ENCODE measurements at places on chromosomes 7 and 10.

DNA sequence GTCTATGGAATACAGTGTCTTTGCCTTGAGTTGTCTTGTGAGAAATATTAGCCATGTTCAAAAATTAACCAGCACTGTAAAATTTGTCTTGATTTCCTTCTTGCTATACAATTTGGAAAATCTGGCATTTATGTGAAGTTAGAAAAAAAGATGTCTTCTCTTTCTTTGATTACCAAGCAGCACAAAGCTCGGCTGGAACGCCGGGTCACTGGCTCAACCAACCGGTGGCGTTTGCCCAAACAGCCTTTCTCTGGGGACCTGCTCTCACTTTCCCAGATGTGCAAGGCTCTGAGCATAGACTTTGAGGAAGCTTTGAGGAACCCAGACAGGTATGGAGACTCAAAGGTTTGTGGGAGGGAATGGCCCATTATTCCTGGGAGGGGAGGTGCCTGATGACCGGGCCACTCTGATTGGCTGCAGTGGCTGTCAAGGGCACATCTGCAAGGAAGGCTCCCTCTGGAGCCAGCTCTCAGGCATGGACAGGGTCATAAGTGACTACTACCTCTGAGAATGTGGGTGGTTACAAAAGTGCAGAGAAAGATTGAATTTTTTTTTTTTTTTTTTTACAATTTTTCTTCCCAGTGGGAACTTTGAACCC, 5.6 kb downstream of the BTBD16 start:
- no peak for DNase-seq

DNA sequence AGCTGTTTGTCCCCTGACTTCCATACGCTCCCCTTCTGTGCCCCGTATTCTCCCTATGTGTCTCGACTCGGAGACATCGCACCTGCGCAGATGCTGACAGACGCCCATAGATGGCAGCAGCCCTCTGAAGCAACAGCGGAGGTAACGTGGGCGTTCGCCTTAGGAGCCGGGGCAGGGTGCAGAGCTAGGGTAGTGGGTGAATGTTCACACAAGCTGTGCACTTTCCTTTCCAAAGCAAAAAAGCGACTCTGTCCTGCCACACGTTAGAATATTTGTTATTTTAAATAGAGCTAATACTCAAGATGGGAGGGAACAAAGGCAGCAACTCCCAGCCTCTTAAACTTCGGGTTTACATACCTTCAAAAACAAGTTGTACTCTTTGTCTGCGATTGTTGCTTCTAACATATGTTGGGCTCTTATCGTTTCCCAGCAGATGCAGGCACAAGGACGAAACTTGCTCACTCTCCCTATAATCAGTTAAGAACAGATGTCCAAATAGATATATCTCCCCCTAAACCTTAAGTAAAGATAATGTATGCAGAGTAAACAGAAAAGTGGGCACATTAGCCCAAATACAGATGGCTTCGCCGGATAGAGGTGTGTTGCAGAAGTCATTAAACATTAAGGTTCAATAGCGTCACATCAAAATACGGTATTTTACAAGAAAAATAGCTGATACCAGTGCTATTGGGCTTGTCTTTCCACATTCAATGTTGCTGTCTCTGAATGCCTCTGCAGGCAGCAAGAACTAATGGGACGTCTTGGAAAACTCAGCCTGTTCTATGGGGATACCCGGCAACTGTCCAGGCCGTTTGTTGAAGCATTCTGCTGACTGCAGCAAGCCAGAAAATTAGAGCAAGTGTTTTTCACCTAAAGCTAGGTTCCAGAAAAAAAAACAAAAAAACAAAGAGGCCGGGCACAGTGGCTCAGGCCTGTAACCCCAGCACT, 340.3 kb upstream of the PRKCQ start:
- no peak for DNase-seq

- peak; percentile 46 for DNase-seq
These were observed 633.4 kb upstream of the COBL start for GRCh38 chr7:51949726-51950644.

DNA sequence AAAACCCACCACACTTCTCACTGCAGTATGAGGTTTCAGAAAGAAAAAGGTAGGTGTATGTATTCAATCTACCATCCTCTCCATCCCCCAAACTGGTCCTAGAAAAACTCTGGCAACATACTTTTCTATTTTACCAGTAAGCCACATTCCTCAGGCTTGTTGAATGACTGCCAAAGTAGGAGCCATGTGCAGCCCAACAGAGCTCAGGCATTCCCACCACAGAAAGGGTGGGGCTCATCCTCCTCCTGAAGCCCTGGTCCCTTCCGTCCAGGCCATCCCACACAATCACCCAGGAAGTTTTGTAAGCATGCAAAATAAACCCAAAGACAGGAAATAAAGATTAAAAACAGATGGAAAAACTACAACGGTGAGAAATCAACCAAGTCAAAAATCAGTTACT, 57.2 kb downstream of the MAD1L1 start:
- no peak for DNase-seq

DNA sequence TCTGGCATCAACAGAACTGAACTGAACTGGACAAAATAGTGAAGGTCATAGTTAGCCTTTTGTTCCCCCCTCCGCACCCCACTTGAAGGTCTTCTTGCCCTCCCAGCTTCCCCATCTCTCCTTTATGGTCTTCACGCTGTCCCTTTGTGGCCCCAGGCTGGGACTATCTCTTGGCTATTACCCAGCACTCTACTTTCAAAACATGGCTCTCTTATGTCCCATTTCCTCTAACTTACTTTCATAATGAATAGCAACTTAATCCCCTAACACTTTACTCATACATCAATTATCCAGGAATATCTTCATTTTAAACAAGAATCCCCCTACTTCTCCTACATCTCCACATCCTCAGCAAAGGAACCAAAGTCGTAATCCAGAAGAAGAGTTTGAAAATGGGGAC, 135.3 kb upstream of the ITGB1 start:
- no peak for DNase-seq

DNA sequence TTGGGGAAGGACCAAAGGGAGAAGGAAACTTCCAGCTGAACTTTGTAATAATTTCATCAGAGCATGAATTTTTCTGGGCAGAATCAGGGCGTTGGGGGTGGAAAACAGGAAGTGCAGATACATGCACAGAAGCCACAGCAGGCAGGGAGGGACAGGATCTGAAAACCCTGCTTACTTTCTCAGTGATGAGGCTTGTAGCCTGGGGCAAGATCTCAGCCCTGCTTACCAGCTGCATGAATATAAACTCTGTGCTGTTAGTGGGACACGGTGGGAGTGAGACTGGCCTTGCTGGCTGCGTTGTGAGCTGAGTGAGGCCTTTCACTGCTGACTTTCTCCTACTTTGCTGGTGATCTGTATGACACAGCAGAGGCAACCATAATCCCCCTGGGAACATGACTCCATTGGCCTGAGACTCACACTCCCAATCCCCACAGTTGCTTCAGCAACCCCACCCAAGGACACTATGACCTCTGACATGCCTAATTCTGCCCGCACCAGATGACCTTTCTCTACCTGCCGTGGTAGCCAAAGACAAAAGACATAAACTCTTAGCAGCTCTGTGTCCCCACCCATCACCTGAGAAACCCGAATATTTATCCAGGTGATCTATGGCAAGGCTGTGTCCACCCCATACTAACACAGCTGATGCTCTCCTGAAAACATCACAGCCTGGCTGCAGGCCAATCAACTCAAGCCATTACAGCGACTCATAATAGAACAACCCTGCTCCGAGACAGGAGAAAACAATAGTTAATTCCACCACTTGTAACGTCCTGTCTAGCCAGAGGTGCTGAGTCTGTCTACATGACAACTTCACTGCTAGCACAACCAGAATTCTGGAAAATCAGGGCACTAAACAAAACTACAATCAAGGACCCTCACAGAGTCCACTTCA, 190.7 kb upstream of the CHRM2 start:
- no peak for DNase-seq

GRCh38 chr7:34038816-34039470, 133.6 kb downstream of the BMPER start:
- no peak for DNase-seq

GRCh38 chr7:13603661-13604060, 385.8 kb downstream of the ETV1 start:
- DNase-seq, result no peak

DNA sequence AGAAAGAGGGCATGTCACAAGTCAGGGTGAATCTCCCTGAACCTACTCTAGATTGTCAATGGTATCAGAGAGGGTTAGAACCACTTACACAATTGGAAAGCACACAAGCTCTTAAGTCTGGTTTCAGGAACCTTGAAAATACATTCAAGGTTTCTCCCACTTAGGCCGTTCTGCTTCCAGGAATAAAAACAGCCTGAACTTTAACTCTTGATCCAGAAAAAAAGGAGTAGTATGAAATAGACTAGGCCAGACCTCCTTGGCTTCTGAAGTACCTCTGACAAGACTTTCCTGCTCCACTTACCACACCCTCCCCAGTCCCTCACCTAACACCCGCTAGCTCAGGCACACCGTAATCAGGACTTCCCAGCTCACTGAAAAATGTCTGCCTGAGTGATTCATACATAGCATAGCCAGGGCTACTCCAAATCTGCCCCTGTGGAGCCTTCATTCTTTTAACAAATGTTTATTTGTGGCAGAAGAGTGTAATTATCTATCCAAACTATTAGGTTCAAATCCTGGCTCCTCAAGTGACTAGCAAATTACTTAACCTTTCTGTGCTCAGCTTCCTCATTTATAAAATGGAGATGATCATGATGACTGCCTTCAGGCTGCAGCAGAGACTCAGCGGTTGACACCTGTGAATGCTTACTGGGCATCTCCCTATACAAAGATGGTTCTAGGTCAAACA, 30.3 kb upstream of the IL6 start:
- DNase-seq, result no peak

DNA sequence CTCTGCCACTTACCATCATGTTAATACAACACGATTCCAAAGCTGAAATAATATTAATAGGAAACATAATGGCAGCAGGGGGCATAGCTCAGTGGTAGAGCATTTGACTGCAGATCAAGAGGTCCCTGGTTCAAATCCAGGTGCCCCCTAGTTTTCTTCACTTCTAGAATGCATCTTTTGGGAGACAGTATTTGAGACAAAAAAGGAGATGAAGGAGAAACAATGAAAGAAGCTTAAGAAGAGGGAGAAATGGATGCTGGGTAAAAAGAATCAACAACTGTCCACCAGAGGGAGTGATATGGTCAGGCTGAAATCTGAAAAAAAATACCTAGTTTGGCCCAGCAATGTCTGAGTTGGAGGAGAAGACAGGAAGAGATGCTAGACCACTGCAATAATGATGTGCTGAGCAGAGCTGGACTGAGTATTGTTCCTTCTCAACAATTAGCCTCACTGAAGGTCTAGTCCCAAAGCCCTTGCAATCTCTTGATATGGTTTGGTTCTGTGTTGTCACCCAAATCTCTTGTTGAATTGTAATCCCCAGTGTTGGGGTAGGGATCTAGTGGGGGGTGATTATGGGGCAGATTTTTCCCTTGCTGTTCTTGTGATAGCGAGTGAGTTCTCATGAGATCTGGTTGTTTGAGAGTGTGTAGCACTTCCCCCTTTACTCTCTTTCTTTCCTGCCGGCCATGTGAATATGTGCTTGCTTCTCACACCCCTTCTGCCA, 48.3 kb downstream of the ZNF783 start:
- DNase-seq, result peak; percentile 3

- DNase-seq, result peak; percentile 24
These were observed 172.3 kb upstream of the ADO start for GRCh38 chr10:62632071-62632809.

- no peak for DNase-seq
These were observed 167.9 kb upstream of the ZMIZ1 start for GRCh38 chr10:78900715-78901430.

DNA sequence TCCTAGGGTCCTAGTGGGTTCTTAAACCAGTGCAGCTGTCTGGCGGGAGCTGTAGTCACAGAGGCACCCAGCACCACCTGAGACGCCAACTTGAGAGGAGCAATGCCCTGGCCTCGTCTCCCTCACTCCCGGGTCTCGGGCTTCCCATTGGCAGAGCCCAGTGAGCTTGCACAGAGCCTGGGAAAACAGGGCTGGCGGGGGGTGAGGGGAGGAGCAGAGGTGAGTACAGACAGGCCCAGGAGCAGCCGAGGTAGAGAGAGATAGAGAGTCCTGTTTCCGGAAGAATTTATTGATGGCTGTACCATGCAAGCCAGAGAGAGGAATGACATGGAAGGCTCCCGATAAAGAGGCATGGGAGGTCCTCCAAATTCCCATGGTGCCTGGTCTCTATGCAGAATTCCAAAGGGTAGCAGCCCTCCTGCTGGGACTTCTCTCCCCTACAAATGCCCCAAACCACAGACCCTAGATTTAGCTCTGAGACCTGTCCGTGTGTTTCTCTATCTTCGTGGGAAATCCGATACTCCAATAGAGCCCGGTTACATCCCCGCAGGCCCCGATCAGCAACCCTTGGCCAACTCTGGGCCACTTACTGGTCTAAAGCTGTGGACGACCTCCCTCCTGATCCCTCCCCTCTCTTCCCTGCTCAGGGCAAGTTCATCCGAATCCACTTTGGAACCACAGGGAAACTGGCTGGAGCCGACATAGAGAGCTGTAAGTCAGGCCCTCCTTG, 20.3 kb upstream of the MYH16 start:
- peak; percentile 21 for DNase-seq

DNA sequence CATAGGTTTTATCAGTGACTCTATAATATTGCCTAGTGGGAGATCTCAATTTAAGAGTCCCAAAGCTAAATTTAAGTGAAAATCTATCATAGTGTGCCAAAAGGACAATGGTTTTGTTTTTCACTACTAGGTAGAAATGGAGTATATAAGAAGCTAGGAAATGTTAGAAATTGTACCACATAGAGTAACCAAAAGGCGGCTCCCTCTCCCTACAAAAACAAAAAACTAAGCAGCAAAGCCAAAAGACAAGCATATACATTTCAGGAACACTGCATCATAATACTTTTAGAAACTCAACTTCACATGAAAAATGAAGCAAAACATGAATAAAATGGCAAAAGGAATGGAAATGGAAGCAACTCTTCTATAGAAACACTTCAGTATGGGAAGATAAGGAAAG, 271.6 kb downstream of the CACNA2D1 start:
- no peak for DNase-seq

- no peak for DNase-seq
These were observed 4.8 kb downstream of the MINDY4 start for GRCh38 chr7:30775992-30776391.

DNA sequence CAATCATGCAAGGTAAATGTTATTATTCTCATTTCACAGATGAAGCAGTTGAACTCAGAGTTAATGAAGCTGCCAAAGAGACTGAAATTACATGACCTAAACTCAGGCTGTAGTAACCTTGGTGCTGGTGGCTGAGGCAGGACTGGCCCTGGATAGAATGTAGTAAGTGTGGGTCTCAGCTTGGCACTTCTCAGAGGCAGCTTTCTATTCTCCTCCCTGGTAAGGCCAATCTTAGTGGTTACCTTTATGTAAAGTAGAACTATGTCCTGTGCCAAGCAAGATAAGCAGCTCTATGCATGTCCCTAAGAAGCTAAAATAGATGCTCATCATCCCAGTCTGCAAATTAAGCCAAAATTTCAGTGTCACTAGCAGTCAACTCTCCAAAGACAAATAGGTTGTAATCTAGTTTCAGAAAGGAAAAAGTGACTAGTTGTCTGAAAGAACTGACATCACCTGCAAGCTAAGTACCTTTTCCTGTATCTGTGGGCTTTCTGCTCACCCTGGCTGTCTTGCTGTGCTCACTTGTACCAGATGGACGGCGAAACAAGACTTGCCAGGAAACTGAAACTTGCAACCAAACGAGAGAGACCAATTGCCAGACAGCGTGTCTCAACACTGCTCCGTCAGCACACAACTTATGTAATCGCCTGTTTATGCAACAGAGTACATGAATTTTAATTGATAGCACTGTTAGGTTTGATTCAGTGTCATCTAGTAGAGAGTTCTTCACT, 43.7 kb downstream of the CH25H start:
- no peak for DNase-seq

All from DMS153 (cell line).